ENCODE measurements at places on chromosomes 5 and 9.

- no peak for DNase-seq
These were observed 113.3 kb upstream of the SLC1A3 start for GRCh38 chr5:36492984-36493654.

GRCh38 chr5:157303667-157304327, 37.9 kb downstream of the CYFIP2 start:
- no peak for DNase-seq

DNA sequence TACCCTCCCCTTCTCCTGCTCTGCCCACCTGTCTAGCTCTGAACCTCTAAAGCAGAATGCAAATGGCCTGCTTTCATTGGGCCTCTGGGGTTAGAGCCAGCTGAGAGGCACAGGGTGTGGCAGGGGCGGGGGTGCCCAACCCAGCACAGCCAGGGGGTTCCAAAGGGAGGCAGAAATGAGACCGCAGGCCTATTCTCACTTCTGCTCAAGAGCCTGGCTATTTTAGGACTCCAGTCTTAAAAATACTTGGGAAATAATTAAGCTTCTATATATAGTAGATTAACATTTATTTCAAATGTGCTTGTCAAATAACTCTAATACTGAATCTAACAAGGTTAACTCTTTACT, 5.7 kb downstream of the QSOX2 start:
- DNase-seq: no peak

GRCh38 chr5:4232084-4232483, 636.5 kb downstream of the IRX1 start:
- no peak for DNase-seq

DNA sequence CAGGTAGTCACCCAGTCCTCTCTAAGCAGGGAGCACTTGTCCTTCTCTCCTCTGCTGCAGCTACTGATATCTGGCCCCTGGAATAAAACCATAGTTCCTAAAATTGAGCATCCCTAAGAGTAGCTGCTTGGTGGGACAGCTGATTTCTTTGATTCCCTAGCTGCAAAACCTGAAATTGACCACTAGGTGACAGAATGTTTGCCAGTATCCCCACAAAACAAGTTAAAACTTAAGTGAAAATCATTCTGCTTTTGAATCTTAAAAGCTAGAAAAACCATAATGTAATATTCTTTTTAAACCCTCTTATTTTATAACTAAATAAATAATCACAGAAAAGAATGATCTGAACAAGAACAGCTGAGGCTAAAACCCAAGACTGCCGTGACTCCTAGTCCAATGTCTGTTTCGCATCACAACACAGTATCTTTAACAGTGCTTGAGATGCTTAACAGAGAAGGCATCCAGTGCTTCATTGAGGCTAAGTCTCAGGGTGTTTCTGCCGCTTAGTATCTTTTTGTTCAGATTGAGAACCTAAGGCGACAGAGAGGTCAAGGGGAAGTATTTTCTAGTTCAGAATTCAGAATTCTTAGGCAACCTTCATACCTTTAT, 24.4 kb upstream of the TAL2 start:
- DNase-seq: no peak
